Stomach (tissue), 19 donors: ENCODE measurements at places on chromosomes 2 and 18. TPM values are rescaled to one million over a fixed set of nuclear protein-coding genes. Genes with fewer than 3 reads are reported as not detected.
A peak's percentile ranks its signal among the peaks of the same experiment; 100 is the strongest.

BMP10 gene
- not detected for total RNA-seq

BOD1L2 gene
- not detected for total RNA-seq

DNA sequence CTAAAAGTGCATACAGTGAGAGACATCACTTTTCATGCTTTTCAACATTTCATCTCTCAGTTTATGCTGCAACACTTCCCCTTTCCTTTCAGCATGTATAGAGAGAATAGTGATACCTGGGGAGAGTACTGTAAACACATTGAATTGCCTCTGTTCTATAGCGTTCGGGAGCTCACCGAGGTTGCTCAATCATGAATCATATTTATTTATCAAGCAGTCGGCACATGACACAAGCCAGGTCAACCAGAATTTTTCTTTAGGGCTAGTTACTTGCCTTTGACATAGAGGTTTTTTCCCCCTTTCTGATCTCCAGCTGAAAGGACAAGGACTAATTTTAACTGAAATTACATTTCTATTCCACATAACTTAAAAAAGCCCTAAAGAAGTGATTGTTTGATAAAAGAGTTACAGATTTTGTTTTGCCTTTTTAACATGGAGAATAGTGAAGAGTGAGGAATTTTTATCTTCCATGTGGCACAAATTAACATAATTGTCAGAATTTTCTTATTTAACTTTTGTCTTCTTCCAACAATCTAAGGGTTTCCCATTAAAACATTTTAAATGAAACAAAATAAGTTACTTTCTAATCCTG is 690.9 kb upstream of the TMEFF2 start:
- DNase-seq: no peak

GRCh38 chr18:8811115-8811514 is 105.8 kb downstream of the MTCL1 start:
- no peak for DNase-seq

DNA sequence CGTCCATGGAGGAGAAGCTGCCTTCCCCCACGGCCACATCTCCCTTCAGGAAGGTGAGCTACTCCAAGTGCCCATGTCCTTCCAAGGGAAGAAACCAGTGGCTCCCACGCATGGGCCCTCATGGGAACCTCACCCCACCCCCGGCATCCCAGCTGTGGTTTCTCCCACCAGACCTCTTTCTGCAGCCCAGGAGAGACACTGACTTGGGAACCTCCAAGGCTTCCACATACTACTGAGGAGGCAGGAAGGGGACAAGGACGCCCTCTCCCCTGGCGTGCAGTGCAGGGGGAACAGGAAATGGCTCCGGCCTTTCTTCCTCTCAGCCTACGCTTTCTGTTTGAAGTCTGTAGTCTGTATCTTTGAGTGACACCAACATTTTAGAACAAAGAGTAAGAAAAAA is 104.5 kb upstream of the EPC2 start:
- peak; percentile 19 for DNase-seq

IL1R2 gene
- 30.7 TPM for total RNA-seq

DNA sequence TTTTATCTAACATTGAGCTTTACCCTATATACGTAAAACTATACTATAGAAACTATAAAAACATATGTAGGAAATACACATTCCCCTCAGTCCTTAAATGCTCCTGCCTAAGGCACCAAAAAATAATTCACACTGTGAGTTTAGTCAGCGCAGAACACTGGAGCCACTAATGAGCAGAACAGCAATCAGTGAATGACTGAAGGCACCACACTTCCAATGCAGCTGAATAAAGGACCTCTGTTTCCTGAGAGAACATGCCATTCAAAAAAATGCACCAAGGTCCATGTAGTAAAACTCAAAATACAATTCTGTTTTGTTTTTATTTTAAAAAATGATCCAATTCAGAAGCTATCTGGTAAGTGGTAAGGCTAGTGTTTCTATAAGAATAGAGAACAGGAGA is 1280.6 kb upstream of the NRXN1 start:
- DNase-seq: no peak

SKOR2 gene
- total RNA-seq: not detected

DNA sequence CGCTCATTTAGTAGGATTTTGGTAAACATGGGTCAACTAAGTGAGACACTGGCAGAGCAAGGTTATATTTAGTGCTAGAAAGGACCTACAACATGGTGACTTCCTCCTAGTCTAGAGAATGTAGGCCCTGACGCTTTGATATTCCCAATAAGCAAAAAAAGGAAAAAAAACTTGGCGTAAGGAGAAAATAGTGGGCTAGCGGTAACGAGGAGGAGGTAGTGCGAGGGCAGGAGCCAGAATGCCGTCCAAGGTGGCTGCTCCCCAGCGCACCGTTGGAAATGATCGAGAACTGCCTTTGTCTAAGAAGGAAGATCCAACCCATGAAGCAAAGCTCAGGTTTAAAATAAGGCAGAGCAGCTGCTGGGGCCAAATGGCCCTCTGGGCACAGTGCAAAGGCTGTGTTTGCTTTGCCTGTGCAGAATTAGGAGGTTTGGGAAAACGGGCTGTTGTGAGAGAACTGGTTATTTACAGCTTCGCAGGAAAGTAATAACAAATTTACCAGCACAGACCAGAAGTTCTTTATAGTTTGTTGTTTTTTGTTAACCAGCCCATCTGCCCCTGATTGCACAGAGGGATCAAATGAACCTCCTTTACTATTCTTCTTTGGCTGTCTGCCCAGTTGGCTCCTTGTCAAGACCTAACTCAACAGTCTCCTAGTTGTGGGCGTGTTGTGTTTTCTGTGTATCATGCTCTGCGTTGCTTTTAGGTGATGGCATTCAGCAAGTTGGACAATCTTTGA is 86.6 kb downstream of the ITGB1BP1 start:
- peak; percentile 77 for DNase-seq
